ENCODE measurements at places on chromosomes 6 and 20.

DNA sequence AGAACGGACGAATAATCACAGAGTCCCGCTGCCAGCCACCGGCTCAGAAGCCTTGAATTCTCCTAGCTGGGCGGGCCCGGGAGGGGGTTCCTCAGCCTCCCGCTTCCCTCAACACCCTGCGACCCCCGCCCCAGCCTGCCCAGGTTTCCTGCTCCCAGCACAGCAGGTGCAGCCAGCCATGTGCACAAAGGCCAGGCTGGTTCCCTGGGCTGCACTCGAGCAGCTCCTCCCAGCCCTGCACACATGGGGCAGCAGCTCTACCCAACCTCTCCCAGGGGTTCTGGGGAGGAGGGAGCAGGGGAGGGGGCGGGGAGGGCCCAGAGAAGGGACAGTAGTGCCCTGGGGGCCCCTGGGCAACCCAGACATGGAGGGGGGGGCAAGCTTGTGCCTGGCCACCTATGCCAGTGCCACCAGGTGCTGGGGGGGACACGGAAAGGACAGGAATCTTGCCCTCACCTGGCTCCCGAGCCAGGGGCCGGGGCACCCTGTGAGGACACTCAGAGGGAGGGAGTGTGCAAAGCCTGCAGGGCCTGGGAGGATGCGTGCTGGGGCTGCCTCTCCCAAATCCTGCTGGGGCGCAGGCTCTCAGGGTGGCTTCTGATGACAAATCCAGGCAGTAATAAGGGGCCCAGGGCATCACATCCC, 1.2 kb upstream of the NTSR1 start:
- no peak for DNase-seq

GRCh38 chr6:23414051-23414445, 712.0 kb upstream of the NRSN1 start:
- DNase-seq: no peak

DNA sequence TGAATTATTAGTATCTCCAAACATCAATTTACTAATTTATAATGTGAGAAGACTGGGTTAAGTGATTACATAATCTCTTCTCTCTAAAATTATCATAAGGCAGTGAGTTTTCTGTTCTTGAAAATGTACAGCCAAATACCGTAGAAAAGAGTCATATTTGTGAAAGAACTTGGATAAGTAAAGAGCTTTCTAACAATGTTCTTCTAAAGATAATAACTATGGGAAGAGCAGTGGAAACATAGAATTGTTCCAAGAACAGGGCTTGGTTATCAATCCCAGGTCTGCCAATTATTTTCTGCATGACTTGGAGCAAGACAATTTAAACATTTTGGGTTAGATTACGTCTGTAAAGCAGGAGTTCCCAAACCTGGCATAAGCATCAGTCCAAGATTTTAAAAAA, 198.1 kb upstream of the SGK1 start:
- no peak for DNase-seq

- DNase-seq: peak; percentile 84
Observed at GRCh38 chr6:32969685-32970412, 1.5 kb downstream of the BRD2 start.

GRCh38 chr6:139027620-139028182, 844 bp upstream of the ABRACL start:
- DNase-seq: no peak

- no peak for DNase-seq
Observed at GRCh38 chr20:20212675-20213096, 155.2 kb upstream of the INSM1 start.

DNA sequence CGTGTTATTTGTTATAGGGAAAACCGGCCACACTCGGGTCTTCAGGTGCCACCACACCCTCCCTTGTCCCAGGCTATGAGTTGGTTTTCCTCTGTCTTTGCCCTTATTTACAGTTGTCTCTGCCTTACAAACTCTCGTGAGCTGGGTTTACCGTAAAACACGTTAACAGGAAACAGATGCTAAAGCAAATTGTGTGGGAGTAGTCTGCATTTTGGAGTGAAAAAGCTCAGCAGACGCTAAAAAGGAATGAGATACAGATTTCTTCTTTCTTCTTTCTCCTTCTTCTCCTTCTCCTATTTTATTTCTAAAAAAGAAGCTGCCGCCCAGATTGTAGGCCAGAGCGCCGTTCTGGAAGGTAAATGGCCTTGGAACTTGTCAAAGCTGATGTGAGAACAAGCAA, 51.9 kb downstream of the APCDD1L start:
- no peak for DNase-seq

GRCh38 chr20:48749437-48749836, 78.4 kb downstream of the PREX1 start:
- no peak for DNase-seq

- no peak for DNase-seq
Observed at GRCh38 chr20:32820698-32821377, 1.1 kb downstream of the MAPRE1 start.

DNA sequence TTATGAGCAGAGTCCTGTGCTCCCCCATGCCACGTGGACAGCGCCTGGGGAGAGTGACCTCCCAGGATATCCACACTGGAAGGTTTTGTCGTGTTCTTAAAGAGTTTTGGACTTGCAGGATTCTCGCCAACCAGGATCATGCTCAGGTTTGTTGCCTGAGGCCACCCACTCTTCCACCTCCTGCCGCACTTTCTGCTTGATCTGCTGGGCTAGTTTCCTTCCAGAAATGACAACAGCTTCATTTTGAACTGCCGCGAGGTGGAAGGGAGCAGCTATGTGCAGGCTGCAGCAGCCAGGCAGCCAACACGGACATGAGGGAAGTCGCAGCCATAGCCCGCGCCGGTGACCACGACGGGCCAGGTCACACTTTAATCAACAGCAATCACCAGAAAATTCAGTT, 27.7 kb upstream of the SEC63 start:
- DNase-seq: no peak

GRCh38 chr6:83867527-83868161, 8.2 kb downstream of the CYB5R4 start:
- DNase-seq: peak; percentile 91

GRCh38 chr6:139376017-139376330, 1.5 kb upstream of the CITED2 start:
- DNase-seq: peak; percentile 49

All from inflammatory macrophage treated with lipopolysaccharide for 1 hour (primary cell).